ENCODE measurements at places on chromosomes 7 and 10.

GRCh38 chr10:106226828-106227227 lies 937.7 kb downstream of the SORCS1 start:
- DNase-seq: no peak

- DNase-seq: no peak
Measured at GRCh38 chr7:233249-234035, 41.1 kb downstream of the FAM20C start.

- DNase-seq: no peak
Measured at GRCh38 chr10:20890491-20891337, 6.4 kb downstream of the NEBL start.

DNA sequence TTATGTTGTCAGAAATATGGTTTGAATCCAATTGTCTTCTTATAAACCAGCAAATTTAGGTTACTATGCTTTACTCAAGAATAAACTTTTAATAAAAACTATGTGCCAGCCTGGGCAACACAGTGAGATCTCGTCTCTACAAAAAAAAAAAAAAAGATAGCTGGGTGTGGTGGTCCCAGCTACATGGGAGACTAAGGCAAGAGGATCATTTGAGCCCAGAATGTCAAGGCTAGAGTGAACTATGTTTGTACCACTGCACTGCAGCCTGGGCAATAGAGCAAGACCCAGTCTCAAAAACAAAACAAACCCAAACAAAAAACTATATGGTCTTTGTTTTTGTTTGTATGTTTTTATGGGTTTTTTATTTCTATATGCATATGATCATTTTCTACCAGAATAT lies 7.5 kb upstream of the ARHGAP12 start:
- no peak for DNase-seq

DNA sequence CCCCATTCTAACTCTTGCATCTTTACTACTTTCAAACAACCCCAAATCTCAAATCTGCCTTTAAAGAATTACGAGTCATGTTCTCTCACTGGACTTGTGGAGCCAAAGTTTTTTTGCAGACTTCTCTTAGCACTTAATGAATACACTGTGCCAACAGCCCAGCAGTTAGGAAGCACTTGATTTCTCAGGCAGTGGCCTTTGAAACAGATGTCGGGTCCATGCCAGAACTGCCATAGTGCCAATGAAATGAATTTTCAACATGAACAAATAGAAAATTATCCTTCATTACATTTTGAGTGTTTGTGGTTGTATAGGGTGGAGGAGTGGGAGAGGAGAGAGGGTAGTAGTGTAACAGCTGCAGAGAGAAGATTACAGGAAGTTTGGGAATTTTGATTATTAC lies 5.9 kb downstream of the BORCS7 start:
- no peak for DNase-seq

- DNase-seq: no peak
Measured at GRCh38 chr7:152862006-152862405, 102.5 kb downstream of the ACTR3B start.

- DNase-seq: no peak
Measured at GRCh38 chr10:11588873-11589574, 22.4 kb downstream of the USP6NL start.

- no peak for DNase-seq
Measured at GRCh38 chr7:2688409-2689342, 674 bp downstream of the AMZ1 start.

DNA sequence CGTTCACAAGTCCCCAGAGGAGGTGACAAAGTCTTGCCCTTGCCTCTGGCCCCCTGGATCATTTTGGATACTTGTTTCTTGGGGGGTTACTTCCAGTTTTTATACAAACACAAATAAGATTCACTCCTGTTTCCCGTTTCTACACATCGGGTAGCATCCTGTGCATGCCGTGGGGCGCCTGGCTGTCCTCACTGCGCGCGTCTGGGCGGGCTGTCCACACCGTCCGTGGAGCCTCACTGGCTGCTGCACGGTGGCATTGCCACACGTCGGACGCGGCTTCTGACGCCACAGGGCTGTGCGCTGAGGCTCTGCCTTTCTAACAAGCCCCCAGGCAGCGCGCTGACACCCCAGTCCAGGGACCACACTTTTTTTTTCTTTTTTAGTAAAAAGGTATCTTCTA lies 18.4 kb downstream of the BNIP3 start:
- no peak for DNase-seq

DNA sequence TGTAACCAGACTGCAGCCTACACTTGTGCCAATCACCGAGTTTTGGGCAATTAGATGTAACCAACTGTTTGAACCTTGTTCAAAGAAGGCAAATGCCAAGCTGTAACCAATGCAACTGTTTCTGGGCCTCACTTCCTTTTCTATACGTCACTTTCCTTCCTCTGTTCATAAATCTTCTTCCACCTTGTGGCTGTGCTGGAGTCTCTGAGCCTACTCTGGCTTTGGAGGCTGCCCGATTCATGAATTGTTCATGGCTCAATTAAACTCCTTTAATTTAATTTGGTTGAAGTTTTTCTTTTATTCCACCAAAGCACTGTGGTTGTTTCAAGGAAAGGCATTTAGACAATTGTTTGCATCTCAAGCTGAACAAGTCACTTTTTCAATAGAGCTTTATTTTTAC lies 43.5 kb upstream of the UCN3 start:
- DNase-seq: no peak

DNA sequence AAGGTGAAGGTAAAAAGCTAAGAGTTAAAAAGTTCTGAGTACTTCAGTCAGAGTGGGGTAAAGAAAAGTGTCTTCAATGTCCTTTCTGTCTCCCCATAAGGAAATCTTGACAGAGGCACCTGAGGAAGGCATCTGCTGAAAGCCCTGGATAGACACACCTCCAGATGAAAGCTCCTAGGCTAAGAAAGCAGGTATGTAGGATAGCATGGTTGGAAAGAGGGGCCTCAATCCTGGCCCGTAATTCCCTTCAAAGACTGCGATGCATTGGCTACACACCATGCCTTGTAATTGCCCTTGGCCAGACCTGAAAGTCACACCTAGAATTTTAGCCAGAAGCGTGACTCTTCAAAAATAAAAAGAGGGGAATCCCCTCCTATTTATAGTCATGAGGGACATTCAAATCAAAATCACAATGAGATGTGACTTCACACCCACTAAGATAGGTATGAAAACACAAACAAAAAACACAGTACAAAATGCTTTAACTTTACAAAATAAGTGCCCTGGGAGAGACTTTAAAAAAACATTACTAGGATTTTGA lies 809.7 kb downstream of the IPMK start:
- DNase-seq: no peak

DNA sequence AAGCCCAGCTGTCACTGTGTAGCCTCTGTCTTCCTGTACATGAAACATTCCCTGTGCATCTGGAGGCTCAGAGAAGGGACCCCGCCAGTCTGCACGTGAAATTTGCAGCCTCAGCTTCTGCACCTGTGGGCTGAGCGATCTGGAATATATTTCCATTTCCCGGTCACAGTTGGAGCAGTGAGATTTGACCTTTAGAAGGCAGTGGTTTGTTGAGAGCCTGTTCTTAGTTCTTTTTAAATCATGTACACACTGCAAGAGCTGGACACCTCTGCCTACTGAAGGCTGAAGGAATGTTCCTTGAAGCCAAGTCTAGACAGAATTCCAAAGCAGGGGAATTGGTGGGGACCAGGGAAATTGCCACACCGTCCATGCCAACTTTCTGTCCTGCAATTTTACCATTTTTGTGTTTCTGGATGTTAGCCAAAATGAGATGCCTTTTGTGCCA lies 706.6 kb downstream of the INHBA start:
- DNase-seq: no peak

DNA sequence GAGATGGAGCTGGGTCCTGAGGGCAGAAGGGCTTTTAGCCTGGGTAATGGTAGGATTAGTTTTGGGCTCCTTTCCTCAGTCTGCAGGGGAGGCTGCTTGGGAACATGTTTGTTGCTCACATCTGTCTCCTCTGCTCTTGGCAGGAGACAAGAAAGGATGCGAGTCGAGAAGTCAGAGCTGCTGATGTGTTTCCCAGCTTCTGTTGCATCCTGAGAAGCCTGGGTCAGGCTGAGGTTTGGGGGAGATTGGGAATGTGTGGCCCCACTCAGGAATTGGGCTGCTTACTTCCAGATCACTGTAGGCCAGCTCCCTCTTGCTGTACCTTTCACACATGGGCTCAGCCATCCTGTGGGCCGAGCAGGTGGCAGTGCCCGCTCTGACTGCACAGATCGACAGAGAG lies 79.2 kb downstream of the CCNY start:
- no peak for DNase-seq

- DNase-seq: no peak
Measured at GRCh38 chr10:100831742-100832141, 81.0 kb upstream of the SLF2 start.

GRCh38 chr7:80884511-80885195 lies 34.2 kb downstream of the SEMA3C start:
- DNase-seq: no peak

- no peak for DNase-seq
Measured at GRCh38 chr7:129385116-129385515, 49.1 kb upstream of the STRIP2 start.

- no peak for DNase-seq
Measured at GRCh38 chr7:20929199-20929598, 142.5 kb upstream of the SP8 start.

DNA sequence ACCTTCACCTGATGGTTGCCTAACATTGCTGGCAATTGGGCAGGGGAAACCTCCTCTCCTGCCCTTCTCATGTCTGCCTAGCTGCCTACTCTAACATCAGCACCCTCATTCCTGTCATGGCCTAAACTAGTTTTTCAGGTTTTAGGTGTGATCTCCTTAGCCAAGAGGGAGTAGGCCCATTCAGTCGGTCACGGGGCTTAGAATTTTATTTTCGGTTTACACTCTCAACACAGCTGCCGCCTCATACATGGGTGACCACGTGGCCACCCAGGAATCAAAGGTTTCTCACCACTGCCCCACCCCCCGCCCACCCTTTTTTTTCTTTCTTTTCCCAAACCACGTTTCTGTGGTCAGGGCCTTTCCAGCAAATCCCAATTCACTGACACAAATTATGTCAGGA lies 97.2 kb downstream of the RALA start:
- no peak for DNase-seq

DNA sequence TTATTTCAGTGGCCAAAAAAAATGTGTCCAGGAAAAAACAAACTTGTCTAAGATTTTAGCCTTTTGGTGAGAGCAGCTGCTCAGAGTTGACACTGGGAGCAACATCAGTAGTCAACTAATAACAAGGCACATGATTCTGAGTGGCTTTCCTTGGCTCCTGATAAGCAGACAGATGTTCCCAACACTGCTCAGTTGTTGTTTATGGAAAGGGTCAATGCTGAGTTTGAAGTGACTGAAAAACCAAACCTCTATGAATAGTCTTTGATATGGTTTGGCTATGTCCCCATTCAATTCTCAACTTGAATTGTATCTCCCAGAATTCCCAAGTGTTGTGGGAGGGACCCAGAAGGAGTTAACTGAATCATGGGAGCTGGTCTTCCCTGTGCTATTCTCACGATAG lies 12.3 kb downstream of the DYDC1 start:
- no peak for DNase-seq

DNA sequence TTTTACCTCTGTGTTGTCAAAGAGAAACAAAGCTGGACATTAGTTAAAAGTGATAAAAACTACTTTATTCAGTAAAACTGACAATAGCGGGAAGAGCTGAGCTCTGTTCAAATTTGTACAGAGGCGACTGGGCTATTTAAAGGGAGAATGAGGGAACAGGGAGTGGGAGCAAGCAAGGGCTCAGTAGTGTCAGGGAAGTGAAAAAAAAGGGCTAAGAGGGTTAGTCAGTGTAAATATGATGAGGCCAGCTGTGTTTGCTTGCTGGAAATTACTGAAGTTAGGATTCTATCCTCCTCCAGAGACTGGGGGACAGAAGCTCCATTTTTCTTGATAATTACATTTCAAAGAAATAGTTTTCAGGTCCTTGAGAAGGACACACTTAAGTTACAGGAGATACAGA lies 232.5 kb downstream of the SH2D4B start:
- DNase-seq: no peak

GRCh38 chr10:121041906-121042305 lies 190.7 kb downstream of the WDR11 start:
- DNase-seq: no peak

DNA sequence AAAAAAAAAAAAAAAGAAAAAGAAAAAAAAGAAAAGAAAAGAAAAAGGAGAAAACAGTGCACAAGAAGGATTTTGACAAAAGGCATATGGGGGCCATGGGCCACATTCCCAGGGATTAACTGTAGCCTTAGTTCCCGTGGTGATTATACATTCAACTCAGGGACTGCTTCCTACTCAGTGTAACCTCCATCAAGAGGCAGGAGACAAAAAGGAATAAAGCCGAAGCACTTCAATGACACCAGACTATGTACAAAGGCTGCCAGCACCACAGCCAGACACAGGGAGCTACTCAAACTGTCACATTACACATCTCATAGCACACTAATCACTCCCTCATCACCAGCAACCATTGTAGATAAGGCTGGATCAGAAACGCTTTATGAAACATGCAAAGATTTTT lies 5.1 kb upstream of the PMPCB start:
- DNase-seq: no peak

DNA sequence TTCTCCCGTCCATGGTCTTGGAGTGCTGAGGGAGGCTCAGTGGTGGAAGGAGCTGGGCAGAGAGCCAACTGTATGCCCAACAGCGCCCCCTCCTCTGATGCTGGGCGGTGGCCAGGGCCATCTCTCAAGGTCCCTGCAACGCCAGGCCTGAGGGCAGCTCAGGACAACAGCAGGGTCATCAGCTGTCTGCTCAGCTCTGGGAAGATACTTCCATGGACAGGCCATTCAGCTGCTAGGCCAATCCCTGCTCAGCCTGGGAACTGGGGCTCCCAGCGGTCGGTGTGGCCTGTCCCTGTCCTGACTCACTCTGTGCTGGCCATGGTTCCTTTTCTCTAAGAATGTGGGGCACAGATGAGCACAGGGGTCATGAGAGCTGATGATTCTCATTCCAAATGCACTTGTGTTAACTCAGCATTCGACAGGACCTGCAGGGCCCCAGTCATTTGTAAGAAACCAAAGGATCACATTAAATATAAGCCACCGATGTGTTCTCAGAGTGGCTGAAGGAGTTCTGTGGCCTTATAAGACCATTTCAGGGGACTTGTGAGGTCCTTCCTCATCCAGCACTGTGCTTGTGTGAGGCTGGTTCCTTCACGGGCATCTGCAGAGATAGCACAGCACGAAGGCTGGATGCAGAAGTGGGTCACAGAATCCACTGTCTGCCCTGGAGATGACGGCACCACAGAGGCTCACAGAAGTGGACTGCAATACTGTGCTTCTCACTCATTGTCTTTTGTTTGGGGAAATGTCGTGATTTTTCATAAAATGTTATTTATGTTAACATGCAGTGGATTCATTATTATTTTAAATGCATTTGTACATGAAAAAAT lies 73.0 kb downstream of the ADCY1 start:
- DNase-seq: no peak
